ENCODE measurements at places on chromosomes 5 and 9.

- DNase-seq: no peak
These were observed 99.9 kb upstream of the RAD23B start for GRCh38 chr9:107183176-107183575.

GRCh38 chr9:124894741-124895170 is 32.8 kb downstream of the ARPC5L start:
- peak; percentile 50 for DNase-seq

- no peak for DNase-seq
These were observed 129.7 kb upstream of the MTAP start for GRCh38 chr9:21672761-21673160.

DNA sequence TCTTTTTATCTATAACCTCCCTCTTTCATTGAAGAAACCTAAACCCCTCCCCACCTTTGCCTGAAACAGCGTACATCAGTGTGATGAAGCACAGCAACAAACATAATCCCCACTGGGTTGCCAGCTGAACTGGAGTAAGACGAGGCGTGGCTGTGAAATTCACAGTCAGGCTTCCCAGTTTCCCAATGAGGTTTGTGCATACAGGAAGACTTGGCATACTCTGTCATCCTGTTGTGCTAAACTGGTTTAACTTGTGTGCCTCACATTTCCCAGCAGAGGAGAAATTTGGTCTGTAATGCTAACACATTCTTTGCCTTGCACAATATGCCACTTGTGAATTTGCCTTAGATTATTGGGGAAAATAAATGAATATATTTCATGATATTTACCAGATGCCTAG is 121.5 kb downstream of the SV2C start:
- no peak for DNase-seq

DNA sequence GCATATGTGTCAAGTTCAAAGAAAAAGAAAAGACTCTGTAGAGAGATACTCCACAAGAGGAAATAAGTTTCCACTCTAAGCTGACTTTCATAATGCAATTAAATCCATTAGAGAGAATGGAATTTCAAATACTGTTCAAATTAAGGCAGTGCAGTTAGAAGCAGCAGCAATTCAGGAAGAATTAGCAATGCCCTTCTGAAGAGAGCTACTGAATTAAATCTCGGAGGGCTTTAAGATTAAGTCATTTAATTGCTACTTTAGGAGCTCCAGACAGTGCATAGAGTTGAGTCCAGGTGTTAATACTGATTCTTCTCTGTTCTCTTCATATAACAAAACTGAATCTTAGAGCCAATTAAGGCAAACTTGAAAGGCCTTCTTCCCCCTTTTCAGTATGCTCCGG is 8.5 kb downstream of the CDH12 start:
- DNase-seq: peak; percentile 73

DNA sequence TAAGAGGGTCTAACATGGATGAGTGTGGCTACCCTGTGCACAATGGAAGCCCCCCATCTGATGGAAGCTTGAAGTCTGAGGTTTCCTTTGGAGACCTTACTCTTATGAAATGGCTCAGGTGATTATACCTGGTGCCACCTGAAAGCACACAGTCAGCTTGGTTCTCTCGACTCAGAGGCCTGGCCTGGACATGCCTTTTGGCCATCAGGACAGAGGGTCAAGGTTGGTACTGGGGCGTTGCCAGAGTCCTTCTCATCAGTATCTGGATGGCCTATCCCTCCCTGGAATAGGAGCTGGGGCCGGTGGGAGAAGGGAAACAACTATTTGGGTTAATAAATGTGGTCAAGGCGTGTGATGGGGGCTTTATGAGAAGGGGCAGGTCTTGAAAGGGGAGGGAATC is 48.9 kb downstream of the COL27A1 start:
- no peak for DNase-seq

DNA sequence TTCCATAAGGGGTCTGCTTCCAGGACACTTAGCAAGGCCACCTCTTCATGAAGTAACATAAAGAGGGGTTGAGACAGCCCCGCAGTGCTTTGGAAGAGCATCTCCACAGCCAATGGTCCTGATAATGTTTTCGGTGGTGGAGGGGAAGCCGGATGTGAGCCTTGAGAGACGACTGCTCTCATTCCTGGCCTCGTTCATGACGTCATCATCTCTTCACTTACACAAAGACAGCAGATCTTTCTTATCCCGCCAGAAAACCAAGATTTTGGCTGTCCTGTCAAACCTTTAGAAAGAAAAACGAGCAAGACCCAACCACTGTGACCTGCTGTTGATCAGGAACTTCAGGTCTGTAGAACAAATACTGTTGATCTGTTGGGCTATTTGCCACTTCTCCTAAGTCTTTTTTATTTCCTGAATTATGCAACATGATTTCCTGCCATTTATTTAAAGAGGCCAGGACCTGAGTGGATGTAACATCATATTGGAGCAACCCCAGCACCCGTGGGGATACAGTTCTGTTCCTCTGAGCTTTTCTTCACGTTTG is 89.0 kb upstream of the IRX2 start:
- DNase-seq: no peak

GRCh38 chr9:13295556-13295955 is 16.1 kb upstream of the MPDZ start:
- DNase-seq: no peak

- no peak for DNase-seq
These were observed 124.4 kb downstream of the DCP2 start for GRCh38 chr5:113100981-113101380.

GRCh38 chr5:66922881-66923280 is 273.7 kb downstream of the CD180 start:
- no peak for DNase-seq

DNA sequence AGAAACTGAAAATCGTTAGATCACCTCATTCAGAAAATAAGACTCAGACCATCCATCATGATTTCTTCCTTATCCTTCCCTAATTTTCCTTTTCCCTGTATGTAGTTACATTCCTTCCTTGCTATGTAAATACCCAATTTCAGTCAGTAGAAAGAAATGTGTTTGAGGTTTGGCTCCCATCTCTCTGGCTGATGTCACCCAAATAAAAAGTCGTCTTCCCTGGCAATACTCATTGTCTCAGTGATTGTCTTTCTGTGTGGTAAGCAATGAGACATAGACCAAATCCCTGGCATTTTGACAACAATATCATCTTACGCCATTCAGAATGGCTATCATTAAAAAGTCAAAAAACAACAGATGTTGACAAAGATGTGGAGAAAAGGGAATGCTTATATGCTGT is 303.9 kb upstream of the EDIL3 start:
- peak; percentile 88 for DNase-seq

DNA sequence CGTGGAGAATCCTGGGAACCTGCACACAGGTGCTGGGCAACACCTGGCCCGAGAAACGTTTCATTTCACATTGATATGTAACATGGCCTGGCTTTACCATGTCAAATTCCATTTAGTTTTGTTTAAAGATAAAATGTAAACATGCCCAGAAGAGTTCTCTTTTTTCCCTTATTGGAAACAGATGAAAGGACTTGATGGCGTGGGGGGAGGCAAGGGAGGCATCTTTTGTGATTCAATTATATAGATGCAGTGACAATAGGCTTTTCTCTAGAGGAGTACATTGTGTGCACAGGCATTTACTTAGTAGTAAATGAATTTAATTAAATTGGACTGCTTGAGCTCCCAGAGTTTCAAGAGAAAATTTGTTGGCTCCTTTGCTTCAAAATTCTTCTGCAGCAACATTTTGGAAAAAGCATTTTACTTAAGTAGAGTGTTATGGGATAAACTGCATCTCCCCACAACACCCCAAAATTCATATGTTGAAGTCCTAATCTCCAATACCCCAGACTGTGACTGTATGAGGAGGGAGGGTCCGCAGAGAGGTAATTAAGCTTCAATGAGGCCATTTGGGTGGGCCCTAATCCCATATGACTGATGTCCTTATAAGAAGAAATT is 254.3 kb upstream of the NFIL3 start:
- peak; percentile 72 for DNase-seq

DNA sequence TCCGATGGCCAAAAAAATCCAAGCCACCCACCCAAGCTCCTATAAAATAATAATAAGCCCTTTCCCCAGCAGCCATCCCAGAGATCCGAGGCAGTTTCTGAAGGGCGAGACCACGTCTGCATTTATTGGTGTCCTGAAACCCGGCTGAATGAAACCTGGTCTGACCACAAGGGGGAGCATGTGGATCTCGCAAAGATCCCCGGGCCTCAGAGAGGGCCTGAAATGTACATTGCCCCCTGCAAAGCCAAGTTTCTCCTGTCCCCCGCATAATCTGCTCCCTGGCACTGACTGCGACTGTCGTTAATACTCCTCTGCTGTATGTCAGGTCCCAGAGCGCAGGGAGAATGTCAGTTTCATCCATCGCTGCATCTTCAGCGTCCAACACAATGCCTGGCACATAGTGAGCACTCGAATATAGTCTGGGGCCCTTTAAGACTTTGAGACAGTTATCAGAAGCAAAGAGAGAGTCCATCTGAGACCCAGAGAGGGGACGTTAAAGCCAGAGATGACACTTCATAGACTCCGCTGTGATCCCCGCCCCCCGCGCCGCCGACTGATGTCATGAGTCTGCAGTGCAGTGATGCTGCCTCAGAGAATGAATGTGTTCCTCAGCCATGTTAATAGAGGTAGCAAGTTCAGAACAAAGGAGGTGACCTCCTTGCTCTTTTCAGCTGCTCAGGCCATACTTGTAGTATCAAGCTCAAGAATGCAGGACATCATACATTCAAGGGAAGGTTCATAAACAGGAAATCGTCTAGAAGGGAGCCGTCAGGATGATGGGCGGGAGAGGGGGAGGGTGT is 74.5 kb upstream of the BARHL1 start:
- DNase-seq: peak; percentile 88

GRCh38 chr5:178642351-178642909 is 15.6 kb upstream of the CLK4 start:
- peak; percentile 89 for DNase-seq

DNA sequence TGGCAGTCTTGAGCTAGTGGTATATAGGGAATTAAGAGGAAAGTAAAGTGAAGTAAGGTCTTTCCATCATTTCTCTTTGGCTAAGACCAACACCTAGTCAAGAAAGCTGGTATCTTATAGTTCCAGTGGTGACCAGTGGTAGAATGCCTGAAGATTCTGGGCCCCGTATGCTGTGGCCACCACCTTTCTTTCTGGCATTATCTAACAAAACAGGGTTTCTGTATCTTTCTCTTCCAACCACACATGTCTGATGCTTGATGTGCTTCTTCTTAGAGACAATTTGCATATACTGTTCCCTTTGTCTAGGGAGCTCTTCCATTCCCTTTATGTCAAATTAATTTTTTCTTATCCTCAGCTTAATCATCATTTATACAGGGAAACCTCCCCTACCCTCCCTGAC is 109.9 kb upstream of the SSBP2 start:
- DNase-seq: no peak

GRCh38 chr9:94990897-94991561 is 264.5 kb downstream of the AOPEP start:
- no peak for DNase-seq

DNA sequence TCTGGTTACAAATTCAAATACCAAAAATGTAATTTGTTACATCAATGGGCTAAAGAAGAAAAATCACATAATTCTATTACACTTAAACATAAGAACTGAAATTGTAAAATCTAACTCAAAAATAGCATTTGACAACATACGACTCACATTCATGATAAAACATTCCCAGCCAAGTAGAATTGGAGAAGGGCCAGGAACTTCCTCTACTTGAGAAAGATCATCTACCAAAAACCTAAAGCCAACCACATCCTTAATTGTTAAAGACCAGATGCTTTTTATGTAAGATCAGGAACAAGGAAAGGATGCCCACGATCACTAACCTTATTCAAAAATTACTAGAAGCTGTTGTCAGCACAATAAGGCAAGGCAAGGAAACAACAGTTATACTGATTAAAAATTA is 1819.8 kb upstream of the C9orf72 start:
- DNase-seq: no peak

- no peak for DNase-seq
These were observed 1.9 kb upstream of the CLTB start for GRCh38 chr5:176418251-176418650.

GRCh38 chr5:5350101-5350500 is 72.4 kb upstream of the ICE1 start:
- DNase-seq: no peak

- DNase-seq: no peak
These were observed 10.0 kb downstream of the PLPPR1 start for GRCh38 chr9:101038488-101038887.

DNA sequence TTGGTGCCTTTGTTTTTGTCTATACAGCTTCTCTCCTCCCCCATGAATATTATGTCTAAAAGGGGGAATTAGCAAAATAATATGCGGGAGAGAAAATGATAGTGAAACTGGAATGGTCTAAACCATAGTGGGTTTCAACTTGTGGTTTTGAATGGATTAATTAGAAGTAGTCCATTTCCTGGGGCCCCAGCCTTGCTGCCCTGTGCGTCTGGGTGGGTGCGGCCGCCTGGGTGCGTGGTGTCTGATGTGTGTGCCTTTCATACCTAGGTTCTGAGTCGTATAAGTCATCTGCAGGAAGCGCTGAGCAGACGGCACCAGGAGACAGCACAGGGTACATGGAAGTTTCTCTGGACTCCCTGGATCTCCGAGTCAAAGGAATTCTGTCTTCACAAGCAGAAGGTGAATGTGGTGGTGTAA is 120.0 kb upstream of the CACNA1B start:
- no peak for DNase-seq

DNA sequence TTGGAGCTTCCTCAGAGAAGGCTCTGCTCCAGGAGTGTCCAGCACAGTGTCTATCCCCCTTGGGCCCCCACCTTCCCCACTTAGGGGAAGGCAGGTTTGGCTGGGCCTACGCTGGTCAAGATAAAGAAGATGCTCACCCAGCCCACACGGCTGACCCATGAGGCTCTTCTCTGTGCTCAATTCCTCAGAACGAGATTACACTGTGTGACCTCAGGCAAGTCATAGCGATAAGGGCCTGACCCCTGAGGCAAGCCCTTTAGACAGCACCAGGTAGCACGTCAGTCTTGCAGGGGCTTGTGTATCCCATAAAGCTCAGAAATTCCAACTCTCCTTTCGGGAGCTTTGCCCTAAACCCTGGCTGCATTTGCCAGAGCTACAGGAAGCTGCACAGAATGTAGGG is 32.6 kb downstream of the CORO2A start:
- no peak for DNase-seq

DNA sequence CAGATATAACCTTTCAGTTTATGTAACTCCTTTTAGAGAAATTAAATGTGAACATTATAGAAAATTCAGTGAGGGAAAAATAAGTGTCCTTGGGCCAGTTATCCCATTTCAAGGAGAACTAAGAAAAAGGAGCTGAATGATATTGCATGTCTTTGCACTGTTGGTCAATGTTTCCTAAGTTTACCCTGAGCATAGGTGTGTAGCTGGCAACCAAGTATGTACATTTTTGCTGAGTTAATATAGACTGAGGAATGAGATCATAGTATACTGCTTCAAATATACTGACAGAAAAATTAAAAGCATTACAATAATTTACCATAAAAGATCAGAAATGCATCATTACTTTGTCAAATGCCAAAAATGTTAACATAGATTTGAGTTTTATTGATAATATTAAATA is 2128.7 kb upstream of the C9orf72 start:
- DNase-seq: no peak

GRCh38 chr9:28981129-28981528 is 1407.8 kb upstream of the C9orf72 start:
- DNase-seq: no peak

GRCh38 chr5:173782671-173783101 is 105.5 kb upstream of the CPEB4 start:
- DNase-seq: no peak

GRCh38 chr5:34533582-34534522 is 122.3 kb upstream of the RAI14 start:
- DNase-seq: no peak

GRCh38 chr5:55441107-55441771 is 93.5 kb downstream of the PLPP1 start:
- DNase-seq: peak; percentile 39
